ENCODE measurements at places on chromosomes 3 and 15.

- no peak for DNase-seq
Observed at GRCh38 chr15:40493089-40493840, 22.5 kb downstream of the CHST14 start.

- no peak for DNase-seq
Observed at GRCh38 chr15:31439328-31439727, 112.7 kb downstream of the KLF13 start.

- no peak for DNase-seq
Observed at GRCh38 chr3:29555590-29555989, 274.7 kb downstream of the RBMS3 start.

DNA sequence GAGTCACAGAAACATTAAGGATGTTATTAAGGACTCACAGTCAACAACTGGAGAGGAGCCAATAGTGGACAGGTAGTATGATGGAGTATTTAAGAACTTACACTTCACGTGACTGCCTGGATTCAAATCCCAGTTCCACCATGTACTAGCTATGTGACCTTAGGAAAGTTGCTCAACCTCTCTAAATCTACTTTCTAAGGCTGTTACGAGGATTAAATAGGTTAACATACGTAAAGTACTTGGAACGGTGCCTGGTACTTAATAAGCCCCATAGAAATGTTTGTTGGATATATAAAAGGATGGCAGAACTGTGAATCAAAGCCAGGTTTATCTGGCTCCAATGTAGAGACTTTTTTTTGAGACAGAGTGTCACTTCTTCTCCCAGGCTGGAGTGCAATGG lies 24.4 kb downstream of the THRB start:
- no peak for DNase-seq

DNA sequence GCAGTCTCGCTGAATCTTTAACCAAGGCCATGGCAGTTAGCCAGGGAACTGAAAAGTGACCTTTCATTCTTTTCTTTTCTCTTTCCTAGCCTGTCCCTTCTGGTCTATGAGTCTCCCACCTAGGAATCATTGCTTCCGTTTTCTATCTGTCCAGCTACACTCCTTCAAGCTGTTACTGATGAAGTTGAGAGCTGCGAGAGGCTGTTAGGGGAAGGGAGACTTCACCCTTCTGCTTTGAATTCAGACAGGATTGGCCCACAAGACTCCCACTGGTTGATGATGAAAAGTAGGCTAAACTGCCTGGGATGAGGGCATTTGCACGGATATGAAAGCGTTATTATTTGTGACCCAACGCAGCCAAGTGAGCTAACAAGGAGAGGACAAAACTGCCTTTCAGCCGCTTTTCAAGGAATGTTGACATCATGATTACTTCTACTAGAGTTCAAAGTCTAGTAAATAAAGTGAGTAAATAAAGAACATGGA lies 30.2 kb downstream of the EIF4E3 start:
- DNase-seq, result no peak

- DNase-seq, result no peak
Observed at GRCh38 chr3:134795746-134796280, 753 bp downstream of the EPHB1 start.
